ENCODE measurements at places on chromosomes 6 and 20.

DNA sequence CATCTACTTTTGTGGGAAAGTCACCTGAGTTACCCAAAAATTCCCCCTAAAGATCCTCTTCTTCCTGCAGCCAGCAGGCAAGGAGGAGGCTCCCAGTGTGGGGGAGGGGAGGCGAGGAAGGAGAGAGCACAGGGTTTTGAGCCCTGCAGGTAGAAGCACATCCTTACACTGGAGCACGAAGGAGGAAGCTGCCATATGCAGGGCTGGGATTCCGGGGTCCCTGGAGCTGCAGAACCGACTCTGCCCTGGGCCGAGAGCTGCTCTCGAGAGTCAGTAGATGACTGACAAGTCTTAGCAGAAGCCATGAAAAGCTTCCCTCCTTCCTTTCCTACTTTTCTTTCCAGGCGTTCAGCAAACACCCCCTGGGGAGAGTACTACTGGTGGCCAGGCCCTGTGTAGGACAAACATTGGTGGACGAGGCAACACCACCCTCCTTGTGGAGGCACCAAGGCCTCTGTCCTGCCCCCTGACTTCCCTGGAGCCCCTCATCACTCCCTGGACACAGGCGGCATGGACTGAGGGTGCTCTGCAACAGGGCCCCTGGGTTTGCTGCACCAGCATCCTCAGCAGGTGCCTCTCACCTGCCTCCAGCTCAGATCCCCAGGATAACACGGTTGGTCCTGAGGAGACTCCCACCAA is 211.7 kb upstream of the CST7 start:
- H3K4me3 ChIP-seq = no peak overlapping the region
- H3K27me3 ChIP-seq = no peaks in the 10 kb centered on the region
- no peaks in the 10 kb centered on the region for H3K36me3 ChIP-seq

DNA sequence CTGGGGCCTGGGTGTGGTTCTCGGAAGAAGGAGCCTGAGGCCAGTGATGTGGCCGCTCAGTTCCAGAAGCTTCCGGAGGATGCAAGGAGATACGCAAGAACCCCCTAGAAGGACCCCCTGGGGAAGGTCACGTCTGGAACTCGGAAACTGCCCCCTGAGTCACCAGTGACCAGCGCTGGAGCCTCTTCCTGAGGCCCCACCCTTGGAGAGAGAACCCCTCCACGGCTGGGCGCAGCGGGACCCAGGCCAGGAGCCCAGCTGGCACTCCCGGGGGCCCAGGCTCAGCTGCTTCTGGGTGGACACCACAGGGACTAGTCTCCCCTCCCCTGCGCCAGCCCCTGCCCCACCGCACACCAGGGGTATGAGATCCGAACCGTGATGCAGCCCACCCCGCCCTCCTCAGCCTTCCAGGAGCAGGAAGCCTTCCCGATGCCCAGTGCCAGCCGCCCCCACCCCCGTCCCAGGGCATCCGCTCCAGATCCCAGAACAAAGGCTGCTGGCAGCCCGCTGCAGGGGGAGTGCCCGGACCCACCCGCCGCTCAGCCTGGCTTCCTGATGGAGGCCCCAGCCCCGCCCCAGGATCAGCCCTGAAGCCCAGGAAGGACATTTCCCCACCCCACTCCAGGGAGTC is 7.5 kb downstream of the LAMA5 start:
- no peaks in the 10 kb centered on the region for H3K27me3 ChIP-seq
- no peak for DNase-seq
- no peaks in the 10 kb centered on the region for H3K4me1 ChIP-seq
- H3K36me3 ChIP-seq = no peaks in the 10 kb centered on the region

DNA sequence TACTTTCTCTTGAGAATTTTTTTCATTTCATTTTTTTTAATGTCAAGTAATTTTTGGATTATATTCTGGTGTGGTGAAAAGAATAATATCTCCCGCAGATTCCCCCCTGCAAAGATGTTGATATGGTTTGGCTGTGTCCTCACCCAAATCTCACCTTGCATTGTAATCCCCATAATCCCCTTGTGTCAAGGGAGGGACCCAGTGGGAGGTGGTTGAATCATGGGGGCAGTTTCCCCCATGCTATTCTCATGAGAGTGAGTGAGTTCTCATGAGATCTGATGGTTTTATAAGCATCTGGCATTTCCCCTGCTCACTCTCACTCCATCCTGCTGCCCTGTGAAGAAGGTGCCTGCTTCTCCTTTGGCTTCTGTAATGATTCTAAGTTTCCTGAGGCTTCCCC is 58.7 kb upstream of the PMEPA1 start:
- H3K27ac ChIP-seq = no peak overlapping the region
- no peak for DNase-seq
- H3K36me3 ChIP-seq = no peaks in the 10 kb centered on the region
- H3K4me1 ChIP-seq = peaks cover 10% of the 10 kb centered on the region

DNA sequence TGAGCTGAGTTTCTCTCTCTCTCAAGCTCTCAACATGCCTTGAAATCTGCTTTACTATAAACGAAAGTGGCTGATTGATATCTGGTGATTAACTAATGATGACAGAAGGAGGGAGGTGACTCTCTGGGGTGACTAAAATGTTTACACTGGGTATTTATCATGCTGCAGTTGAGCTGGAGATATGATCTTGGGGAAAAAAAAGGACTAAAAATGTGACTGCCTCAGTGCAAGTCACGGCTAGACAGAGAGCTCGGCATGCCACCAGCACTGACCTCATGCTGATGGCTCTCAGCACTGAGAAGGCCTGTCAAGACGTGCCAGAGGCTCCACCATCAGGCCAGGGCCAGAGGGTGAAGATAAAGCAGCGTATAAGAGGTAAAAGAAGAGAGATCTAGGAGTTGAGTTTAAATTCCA is 103.1 kb upstream of the SPACA1 start:
- no peak overlapping the region for H3K27ac ChIP-seq
- H3K4me1 ChIP-seq = no peaks in the 10 kb centered on the region
- H3K27me3 ChIP-seq = peaks cover 38% of the 10 kb centered on the region
- H3K36me3 ChIP-seq = no peaks in the 10 kb centered on the region
- no peak overlapping the region for H3K4me3 ChIP-seq
- no peak for DNase-seq

- DNase-seq = no peak
- H3K4me1 ChIP-seq = peaks cover 50% of the 10 kb centered on the region
- peak overlapping the region; percentile 51 for H3K27ac ChIP-seq
- H3K36me3 ChIP-seq = peaks cover 6% of the 10 kb centered on the region
Observed at GRCh38 chr20:59121714-59122565, 41.7 kb upstream of the ZNF831 start.

GRCh38 chr20:2285613-2286012 is 10.2 kb upstream of the TGM3 start:
- H3K36me3 ChIP-seq = no peaks in the 10 kb centered on the region
- H3K4me1 ChIP-seq = peaks cover 8% of the 10 kb centered on the region
- no peaks in the 10 kb centered on the region for H3K27me3 ChIP-seq
- H3K27ac ChIP-seq = no peak overlapping the region
- H3K4me3 ChIP-seq = no peak overlapping the region
